ENCODE measurements at places on chromosomes 11 and 22.
A peak's percentile ranks its signal among the peaks of the same experiment; 100 is the strongest.

DNA sequence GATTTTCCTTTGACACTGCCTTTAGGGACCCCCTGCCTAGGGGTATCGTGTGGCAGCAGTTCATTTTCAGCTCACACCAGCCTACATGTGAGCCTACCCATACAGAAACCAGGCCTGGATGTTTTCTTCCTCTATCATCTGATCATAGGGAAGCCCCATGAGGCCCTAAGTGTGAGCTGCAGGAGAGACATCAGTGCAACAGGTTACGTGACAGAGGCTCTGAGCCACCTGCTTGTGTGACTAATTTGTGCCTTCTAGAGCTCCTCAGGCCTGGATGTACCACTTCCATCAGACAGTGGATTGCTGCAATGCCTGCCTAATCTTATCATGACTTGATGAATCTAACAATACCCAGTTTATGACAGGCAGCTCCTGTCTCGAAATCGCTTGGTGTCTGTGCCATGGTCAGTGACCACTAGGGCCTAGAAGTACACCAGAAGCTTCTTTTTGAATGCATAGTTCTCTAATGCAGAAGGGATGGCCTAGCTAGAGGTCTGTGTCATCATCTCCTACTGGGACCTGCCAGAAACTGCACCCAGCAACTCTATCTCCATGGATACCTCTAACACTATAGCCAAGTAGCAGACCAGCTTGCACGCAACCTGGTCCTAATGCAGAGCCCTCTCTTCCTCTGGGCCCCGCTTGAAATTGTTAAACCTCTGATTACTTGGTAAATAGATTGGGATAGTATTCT, 109.7 kb upstream of the CLPB start:
- DNase-seq: no peak

DNA sequence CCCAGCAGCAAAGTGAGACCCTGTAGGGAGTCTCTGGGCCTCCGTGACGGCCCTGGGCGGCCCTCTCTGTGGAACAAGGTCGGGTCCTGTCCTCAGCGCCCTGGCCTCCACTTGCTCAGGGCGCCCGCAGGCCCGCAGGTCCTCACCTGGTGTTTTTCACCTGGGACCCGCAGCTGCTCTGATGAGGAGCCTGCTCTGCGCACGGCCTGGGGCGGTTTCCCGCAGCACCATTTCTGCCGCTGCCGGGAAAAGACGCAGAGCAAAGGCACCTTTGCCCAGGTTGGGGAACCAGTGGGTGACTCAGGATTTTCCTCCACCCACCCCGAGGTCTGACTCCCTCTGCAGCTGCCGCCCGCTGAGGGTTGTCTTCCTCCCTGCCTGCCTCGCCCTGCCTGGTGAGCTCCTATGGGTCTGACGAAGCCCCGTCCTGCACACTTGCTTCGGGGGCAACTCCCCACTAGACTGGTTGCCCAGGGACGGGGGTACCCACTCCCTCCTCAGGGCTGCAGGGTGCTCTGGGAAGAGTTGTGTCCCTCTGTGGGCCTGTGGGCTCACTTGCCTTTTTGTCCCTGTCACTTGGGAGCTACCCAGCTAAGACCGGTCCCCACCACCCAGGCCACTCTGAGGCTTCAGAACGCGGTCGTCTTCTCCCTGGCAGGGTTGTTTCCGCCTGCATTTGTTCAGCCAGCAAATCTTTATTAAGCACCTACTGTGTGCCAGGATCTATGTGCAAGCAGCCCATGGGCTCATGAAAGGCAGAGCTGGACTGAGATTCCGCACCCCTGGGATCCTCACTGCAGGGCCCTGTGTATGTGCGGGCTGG, 89.5 kb downstream of the KCNQ1 start:
- DNase-seq: no peak

DNA sequence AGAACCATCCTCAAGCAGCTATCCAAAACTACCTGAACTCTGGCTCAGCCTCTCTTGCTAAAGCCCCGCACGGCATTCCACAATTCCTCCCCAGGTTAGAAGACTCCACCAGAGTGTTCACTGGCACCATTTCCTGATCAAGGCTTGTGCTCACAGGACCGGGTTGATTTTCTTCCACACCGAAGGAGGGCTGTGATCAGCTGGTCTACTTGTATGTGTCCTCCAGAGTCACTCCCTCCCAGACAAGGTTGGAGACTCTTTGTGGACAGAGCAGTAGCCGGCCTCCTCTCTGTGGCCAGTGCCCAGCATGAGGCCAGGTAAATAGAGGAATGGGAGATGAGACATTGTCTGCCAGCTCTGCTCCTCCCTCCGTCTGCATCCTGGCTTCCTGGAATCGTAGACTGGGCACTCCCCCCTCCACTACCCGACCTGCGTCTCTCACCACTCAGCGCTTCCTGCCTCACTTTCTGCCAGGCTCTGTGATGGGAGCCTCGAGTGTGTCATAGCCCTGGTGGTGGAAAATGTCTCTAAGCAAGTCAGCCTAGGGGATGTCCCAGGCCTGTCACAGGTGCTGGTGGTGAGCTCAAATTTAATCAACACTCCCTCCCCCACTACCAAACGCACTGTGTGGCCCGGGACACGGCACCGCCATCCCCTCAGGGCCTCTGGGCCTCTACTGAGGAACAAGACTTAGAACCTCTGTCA, 12.5 kb upstream of the TMPRSS6 start:
- no peak for DNase-seq

DNA sequence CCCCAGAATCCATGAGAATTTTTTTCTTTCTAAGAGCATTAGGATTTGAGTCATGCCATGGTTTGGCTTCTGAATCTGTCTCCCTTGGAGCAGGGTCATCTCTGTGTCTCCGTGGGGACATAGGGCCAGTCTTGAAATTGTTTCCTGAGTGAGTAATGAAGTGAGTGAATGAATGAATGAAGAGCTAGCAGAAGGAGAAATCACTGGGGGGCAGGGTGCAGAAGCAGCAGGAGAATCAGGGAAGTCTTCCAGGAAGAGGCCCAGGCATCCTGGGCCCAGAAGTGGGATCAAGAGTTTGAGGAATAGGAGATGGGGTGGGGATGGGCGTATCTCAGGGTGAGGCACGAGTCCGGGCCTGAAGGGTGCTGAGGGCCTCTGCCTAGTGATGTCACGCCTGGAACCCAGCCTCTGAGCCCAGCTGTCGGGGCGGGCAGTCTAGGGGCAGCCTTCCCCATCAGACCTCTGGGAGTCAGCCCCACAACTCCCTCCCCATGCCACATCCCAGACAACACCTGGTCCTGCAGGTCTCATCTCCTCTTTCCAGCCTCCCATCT, 12.5 kb upstream of the MGAT3 start:
- DNase-seq: no peak

DNA sequence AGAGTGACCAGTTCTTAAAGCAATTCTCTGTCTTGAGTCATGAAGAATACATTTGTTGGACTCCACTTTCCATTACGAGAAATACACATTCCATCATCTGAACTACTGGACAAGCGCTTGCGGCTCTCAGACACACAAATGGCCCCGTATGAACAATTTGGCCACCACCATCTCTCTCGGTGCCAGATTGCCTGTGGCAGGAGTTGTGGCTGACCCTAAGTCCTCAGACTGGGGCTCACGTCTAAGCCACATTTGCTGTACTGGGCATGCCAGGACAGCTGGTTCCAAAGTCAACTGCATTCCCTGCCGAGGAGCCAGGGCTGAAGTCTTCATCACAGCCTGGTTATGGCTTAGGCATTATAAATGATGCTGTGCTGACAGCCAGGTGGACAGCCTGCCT, 227.5 kb downstream of the MIAT start:
- peak; percentile 38 for DNase-seq

DNA sequence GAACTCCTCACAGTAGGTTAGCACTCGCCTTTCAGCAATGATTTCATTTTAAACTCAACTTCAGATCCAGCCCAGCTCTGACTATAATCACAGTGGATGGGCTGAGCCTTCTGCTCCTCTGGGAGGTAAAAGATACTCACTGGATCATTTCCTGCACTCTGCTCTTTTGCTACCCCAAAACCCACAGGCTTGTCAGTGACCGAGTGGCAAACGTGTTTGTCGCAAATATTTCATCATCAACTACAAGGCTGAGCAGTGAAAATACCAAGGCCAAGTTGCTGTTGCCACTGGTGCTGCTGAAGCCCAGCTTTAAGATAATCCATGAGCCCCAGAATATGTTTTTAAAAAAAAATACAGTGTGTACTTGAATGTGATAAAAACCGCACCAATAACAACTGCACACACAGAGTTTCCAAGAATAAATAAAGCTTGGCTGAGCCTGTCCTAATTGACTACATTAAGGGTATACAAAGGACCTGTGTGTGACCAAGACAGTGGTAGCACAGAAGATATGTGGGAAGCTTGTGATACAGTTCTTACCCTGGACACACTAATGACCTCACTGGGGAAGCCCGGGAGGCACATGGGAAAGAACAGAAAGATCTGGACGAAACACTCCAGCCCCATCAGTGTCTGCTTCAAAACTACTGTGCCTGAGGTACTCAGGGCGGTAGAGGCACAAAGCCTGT, 41.3 kb downstream of the ABTB2 start:
- no peak for DNase-seq

GRCh38 chr22:47690586-47690985, 928.1 kb downstream of the TBC1D22A start:
- DNase-seq: no peak

GRCh38 chr11:122816761-122817520, 21.4 kb upstream of the CRTAM start:
- DNase-seq: no peak

- DNase-seq: no peak
Measured at GRCh38 chr11:119248750-119249670, 42.9 kb downstream of the CBL start.

DNA sequence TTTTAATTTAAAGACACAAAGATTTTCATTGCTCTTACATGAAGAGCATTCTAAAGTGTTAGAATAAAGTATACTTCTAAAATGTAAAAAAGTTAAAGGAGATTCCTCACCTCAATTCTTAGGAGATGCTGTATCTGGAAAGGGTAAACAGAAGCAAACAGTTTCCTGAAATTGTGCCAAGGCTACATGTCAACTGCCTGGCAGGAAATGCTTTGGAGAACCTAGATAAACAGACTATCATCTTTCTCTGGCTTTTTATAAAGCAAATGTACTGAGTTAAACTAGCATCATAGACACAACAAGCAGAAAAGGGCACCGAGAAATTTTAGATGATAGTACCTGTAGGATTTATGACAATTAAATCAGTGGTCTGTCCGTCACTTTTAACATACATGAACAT, 24.7 kb upstream of the AKIP1 start:
- no peak for DNase-seq

GRCh38 chr22:32920032-32920628, 118.6 kb downstream of the TIMP3 start:
- DNase-seq: no peak

- DNase-seq: no peak
Measured at GRCh38 chr22:25656724-25657123, 85.3 kb upstream of the MYO18B start.

DNA sequence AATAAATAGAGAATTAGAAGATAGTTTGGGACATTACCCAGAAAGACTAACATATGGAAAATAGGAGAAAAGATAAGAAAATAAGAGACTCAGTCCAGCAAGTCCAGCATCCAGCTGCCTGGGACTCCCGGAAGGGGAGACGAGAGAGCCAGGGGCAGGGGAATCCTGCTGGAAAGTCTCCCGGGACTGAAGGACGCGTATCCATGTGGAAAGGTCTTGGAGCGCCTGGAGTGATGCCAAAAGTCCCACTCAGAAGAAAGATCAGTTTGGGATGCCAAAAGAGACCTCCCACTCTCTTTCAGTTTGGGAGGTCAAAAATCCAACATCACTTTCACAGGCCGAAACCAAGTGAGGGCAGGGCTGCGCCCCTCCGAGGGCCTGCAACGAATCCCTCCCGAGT, 30.7 kb downstream of the LRFN4 start:
- no peak for DNase-seq

DNA sequence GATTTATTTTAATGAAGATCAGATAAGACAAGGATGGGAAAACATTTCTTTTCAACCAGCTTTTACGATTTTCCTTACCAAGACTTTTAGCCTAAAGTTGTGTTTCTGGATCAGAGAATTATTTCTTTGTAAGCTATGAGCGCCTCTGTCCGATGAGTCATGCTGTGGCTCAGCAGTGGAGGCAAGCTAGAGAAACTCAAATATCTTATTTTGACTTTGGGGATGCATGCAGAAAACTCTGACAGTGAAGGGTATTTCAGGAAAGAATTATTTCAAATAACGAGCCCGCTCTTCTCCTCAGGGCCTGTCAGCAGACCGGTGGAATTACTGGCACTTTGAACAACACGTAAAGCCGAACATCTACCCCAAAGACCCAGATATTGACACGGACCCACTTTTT, 77.9 kb upstream of the OR5AK2 start:
- DNase-seq: no peak

DNA sequence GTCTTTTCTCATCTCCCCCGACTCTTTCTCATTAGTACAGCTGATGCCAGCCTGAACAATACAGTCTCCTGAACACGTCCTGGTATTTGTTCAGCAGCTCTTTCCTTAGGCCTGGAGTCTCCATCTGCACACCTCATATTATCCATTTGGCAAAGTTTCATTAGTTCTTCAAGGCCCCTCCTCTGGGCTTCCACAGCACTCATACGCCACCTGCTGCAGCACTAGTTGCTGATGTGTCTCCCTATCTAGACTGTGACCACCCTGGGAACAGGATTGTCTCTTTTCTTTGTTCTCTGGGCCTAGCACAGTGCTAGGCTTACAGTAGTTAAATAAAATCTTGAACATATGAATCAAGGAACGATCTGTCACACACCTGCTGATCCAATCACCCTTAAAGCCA, 17.2 kb downstream of the DCHS1 start:
- DNase-seq: no peak

GRCh38 chr11:94025690-94026394, 4.7 kb downstream of the HEPHL1 start:
- DNase-seq: no peak

GRCh38 chr11:110098645-110099044, 5.5 kb downstream of the ZC3H12C start:
- no peak for DNase-seq

GRCh38 chr11:44861849-44862557, 88.7 kb downstream of the TP53I11 start:
- DNase-seq: peak; percentile 86

DNA sequence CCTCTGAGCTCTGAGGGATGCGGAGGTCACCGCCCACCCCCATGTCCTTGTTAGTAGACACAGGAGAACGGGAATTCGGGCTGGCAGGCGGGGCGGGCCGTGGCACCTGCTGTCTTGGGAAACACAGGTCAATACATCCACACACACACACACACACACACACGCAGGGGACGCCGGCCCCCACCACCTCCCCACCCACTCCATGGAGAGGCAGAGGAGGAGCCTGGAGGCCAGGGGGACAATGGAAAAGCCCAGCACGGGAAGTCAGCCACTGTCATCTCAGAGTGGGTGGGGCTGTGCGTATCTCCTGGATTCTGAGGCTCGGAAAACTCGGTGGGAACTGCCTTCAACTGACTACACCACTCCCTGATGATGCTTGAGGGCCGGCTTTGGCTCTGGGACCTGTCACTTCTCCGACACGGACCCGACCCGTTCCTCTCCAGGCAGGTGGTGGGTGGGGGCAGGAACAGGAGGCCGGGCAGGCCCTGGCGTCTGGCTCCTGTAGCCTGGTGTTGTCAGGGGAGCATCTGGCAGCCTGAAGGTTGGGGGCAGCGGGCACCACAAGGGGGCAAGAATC, 18.5 kb upstream of the TMEM184B start:
- DNase-seq: no peak

GRCh38 chr22:48090332-48090672, 1327.9 kb downstream of the TBC1D22A start:
- DNase-seq: no peak

GRCh38 chr11:69387409-69387885, 93.5 kb downstream of the MYEOV start:
- no peak for DNase-seq

Measured in thoracic aorta (tissue), 2 donors.